HS-5 (cell line): ENCODE measurements at places on chromosomes 4 and X.
A peak's percentile ranks its signal among the peaks of the same experiment; 100 is the strongest.

GRCh38 chr4:173334891-173335752, 964 bp upstream of the HMGB2 start:
- peak; percentile 73 for DNase-seq

DNA sequence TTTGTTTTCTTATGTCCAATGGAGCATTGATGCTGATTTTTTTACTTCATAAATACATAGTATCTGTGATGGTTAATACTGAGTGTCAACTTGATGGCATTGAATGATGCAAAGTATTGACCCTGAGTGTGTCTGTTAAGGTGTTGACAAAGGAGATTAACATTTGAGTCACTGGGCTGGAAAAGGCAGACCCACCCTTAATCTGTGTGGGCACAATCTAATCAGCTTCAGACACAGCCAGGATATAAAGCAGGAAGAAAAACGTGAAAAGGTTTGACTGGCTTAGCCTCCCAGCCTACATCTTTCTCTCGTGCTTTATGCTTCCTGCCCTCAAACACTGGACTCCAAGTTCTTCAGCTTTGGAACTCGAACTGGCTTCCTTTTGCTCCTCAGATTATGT, 230.6 kb upstream of the SPRY1 start:
- DNase-seq = no peak

DNA sequence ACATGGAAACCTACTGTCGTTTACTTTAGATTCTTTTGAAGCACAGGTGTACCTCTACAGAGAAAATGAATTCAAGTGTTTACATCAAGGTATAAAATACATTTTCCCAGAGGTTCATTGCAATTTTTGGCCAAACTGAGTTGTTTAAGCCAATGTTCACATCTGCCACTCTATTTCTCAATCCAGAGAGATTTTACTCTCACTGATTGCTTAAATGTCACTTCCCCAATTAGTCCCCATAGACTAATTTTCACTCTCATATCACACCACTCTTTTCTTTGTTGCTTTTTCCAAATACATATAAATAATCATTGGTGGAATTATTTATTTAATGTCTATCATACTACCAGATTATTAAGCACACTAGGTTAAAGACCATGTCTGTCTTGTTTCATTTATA, 271.8 kb downstream of the PPP3CA start:
- DNase-seq = no peak

DNA sequence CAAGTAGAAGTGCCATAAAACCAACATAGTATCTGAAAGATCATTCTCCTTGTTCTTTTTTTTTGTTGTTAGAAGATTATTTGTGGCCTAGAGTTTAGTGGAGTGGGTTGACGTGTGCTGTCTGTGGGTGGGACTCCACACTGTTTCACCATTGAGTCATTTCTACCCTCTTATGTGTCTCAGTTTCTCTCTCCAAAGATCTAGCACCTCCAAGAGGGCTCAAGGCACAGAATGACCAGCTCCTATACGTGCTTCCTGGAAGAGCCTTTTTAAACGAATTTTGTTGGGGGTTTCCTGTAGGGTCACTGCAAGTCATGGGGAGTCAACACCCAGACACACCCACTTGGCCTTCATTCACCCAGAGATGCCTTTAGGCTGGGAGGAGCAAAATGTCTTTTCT, 150.1 kb downstream of the KLF8 start:
- DNase-seq = no peak

DNA sequence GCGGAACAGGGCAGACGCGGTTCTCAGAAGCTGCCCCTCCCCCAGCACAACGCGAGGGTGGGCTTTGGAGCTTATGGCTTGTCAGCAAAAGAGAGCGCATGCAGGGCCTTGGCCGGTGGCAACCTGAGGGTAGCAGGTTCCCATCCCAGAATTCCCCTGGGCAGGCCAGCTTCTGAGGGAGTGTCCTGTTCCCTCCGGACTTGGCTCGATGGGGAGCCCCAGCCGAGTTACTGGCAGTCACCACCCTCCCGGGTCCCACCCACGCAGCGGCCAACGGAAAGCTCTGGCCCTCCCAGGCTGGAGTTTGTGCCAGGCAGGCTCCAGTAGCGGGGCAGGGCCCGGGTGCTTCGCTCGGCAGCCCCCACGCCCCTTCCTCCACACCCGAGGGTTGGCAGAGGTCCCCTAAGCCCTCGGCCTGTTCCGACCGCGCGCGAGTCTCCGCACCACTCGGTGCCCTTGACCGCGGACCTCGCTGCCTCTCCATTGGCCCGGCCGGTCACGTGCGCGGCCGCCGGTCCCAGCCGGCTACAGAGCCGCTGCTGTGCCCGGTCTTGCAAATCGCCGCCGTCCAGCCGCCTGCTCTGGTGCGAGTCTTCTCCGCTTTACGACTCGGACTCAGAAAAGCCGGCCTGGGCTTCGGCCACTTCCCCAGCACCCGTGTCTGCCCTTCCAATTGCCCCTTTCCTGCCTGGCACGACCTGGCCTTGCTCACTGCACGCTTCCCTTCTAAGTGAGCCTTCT, 20.9 kb upstream of the MTM1 start:
- DNase-seq = no peak

DNA sequence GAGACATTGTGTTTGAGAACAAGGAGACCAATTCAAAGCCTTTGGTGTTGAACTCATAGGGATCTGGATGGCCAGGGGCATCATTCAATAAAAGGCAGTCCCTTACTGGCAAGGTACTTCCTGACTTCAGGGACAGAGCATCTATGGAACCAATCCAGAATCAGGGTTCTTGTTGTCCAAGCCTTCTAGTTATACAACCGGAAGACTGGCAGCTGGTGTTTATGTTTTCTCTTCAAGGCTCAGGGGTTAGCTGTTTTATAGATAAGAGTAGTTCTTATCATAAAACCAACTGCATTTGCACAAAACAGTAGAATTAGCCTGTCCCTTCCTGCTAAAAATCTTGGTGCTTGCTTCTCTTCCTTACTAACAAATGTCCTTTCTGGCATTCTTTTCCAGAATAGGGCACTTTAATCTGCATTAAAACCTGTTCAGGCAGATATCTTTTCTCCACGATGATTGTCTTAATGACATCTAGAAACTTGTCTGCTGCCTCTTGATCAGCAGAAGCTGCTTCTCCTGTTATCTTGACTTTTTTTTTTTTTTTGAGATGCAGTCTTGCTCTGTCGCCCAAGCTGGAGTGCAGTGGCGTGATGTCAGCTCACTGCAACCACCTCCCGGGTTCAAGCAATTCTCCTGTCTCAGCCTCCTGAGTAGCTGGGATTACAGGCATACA, 38.4 kb upstream of the ARHGEF6 start:
- DNase-seq = no peak

- no peak for DNase-seq
Measured at GRCh38 chr4:98267498-98267897, 6.3 kb downstream of the RAP1GDS1 start.

DNA sequence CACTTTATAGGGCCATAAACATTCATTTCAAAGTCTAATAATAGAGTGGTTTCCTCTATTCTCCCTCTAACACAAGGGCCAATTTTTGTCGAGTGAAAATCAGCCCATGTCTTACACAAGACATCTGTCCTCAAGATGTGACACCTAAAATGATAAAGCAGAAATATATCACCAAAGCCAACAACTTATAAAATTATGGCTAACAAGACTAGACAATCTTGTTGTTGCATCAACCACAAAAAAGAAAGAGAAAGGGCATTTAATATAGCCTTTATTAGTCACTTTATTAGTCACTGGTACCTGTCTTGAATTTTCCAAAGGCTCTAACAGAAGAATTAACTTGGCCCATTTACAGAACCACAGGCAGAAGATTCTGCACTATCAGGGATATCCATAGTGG, 161.6 kb downstream of the SMIM20 start:
- DNase-seq = no peak

DNA sequence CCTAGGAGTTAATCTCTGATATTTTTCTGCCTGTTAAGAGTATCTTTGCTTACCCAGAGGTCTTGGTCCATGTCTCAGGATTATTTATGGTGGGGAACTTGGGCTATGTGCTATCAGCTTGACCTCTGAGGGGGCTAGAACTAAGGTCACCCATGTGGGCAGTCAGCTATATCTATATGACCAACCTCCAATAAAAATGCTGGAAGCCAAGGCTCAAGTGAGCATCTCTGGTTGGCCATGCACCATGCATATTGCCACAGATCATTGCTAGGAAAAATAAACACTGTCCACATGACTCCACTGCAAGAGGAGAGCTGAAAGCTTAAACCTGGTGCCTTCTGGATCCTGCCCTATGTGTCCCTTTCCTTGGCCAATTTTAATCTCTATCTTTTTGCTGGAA, 196.5 kb upstream of the SLC7A11 start:
- DNase-seq = no peak

- DNase-seq = no peak
Measured at GRCh38 chr4:57158221-57158620, 48.0 kb upstream of the IGFBP7 start.

GRCh38 chr4:82645936-82646565, 84.3 kb upstream of the TMEM150C start:
- no peak for DNase-seq

DNA sequence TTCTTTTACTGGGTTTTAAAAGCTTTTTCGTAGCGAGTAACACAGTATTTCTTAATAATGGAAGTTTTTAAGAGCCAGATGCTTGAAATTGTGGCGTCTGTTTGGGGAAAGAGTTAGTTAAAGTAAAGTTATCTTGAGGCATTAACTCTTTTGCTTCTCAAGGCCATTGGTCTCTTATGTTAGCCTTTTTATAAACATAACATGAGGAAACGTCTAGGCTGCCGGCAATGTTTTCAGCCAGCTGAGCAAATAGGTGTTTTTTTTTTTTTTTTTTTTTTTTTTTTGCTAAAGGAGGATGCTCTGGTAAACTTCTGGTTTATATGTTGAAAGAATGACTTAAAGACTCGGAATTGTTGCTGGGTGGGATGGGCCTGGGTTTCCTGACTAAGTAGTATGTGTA, 51.1 kb upstream of the RBMX start:
- DNase-seq = no peak

DNA sequence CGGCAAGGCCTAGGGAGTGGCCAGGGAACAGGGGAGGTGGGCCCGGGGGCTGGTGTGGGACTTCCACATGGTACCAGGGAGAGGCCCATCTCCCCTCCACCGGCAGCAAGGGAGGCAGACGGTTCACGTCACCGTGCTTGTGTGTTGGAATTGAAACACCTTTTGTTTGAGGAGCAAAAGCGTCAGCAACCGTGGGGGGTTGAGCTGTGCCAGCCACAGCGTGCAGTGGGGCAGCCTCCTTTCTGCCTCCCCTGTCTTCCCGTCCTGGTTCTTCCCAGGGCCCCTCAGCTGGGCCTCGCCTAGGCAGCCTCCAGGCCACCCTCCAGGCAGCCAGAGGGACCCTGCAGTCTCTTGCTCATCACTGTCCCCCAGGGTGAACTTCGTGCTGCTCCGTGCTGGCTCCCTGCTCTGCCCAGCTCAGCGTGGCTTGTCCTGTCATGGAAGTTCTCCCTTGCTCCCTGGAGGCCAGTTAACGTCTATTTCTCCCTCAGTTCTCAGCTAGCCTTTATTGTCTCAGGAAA, 32.1 kb upstream of the HGFAC start:
- DNase-seq = no peak
